Liver (tissue), 10 donors: ENCODE measurements at places on chromosomes 7 and 10.

- no peak for DNase-seq
Measured at GRCh38 chr7:2425749-2426148, 22.3 kb downstream of the CHST12 start.

DNA sequence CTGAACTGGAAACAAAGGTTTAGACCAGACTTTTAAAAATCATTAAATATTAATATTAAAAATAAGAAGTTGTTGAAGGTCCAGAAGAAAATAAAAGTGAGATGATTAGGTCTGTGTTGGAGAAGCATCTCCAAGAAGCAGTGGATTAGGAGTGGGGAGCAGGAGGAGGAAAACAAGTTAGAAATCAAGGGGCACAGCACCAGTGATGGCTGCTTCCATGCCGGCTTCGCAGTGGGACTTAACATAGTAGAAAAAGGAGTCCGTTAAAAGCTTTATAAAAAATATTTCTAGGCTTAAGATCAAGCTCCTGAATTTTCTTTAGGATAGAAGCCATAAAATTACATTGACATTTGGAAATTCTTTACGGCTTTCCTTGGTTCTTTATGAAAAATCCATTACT is 95.8 kb downstream of the CDC14C start:
- DNase-seq, result no peak

- DNase-seq, result no peak
Measured at GRCh38 chr7:8481752-8482446, 48.5 kb downstream of the NXPH1 start.

DNA sequence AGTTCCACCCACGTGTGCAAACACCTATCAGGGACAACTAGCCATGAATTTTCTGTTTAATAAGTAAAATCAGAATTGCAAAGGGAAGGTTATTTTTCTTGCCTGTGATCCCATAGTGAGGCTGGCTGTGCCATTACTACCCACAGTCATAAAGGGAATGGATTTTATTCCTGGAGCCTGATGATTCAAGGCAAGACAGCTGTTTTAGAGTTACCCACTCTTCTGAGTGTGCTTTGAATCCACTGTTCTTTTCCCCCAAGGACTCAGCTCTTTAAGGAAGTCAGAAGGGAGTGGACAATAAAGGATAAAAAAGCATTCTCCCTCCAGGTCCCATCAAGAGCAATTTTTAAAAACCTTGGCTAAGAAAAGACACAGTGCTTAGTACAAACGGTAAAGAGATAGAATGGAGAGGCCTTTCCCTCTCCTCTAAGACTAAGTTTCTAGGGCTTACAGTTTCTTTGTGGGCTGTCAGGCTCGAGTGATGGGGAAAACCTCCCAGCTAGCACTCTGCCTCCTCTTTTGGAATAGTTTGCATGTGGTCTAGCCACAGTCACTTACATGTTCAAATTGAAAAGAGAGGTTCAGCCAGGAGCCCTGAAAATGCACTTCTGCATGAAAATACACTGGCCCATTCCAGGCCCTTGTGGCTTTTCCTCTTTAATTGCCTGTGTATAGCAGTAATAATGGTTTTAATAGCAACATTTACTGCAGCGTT is 5.1 kb upstream of the LRRC4 start:
- no peak for DNase-seq

GRCh38 chr7:49244543-49244942 is 320.2 kb downstream of the CDC14C start:
- no peak for DNase-seq

DNA sequence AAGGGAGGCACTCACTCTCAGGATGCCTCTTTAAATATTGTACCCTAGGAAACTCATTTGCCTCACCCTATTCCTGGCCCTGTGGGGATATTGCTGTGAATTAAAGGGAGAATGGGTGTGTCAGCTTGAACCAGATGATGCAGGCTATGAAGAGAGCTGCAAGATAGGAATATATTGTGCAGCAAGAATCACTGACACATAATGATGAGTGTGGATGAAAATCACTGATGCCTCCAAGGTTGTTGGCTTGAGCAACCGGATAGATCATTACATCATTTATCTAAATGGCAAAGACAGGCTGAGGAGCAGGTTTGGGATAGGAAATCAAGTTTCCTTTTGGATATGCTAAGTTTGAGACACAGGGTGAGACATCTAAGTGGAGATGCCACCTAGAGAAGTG is 6.2 kb downstream of the SLC26A4 start:
- DNase-seq, result no peak

DNA sequence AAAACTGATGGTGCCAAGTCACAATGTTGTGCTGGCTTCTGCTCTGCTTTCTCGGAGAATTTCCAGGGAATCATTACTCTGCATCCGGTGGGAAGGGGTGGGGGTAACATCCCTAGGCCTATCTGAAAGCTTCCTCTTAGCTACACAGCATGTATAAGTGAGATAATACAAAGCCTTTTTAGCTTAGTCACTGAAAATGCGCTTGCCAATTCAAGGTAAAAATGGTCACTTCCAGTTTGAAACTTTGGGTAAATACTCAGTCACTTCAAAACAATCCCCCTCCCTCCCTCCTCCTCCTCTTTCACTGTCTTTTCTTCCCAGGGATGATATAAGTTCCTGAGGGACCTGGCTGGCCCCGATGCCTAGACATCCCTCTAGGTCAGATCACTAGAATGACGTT is 57.3 kb upstream of the APBB1IP start:
- DNase-seq, result no peak

- no peak for DNase-seq
Measured at GRCh38 chr7:151386301-151387160, 23.3 kb downstream of the WDR86 start.

- no peak for DNase-seq
Measured at GRCh38 chr10:104479906-104480593, 126.4 kb downstream of the CFAP58 start.

DNA sequence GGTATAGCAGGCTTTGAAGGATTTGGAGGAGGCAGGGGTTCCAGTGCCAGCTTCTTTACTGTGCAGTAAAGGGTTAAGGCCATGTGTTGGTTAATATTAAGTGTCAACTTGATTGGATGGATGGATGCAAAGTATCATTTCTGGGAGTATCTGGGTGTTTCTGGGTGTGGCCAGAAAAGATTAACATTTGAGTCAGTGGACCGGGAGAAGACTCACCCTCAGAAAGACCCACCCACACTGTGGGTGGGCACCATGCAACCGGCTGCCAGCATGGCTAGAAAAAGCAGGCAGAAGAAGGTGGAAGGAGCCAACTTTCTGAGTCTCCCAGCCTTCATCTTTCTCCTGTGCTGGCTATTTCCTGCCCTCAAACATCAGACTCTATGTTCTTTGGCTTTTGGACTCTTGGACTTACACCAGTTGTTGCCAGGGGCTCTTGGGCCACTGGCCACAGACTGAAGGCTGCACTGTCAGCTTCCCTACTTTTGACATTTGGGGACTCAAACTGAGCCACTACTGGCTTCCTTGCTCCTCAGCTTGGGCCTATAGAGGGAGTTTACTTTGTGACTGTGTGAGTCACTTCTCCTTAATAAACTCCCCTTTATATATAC is 6.8 kb upstream of the TRUB1 start:
- no peak for DNase-seq

GRCh38 chr10:22666287-22667092 is 47.9 kb downstream of the PIP4K2A start:
- DNase-seq, result no peak

GRCh38 chr10:127945341-127945758 is 38.4 kb downstream of the PTPRE start:
- DNase-seq, result no peak

DNA sequence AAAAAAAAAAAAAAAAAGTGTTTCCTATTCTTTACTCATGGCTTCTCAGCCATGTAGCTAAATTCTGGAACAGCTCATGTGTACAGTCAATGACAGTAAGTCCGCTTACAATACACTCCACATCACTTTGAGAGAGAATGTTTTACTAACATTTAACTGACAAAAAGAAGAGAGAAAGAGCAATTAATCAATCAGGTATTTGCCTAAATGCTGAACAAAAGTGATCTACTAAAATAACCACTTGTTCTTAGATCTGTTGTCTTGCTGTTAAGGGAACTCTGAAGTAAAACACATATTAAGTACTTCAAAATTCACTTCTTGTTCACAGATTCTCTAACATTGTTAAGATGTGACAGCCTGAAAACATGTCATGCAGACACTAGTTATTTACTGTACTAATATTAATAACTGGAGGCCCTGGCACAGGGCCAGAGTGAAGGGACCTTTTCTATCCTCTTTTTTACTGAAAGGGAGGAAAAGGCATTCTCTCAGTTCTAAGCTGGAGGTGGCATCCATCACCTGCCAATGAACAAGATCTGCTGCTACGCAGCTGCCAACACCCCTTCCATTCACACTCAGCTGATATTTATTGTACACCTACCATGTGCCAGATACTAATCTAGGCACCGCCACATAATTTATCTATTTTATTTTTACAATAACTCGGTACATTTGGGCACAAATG is 72.6 kb downstream of the AHR start:
- DNase-seq, result no peak
